A549 treated with dexamethasone at 1 μM for 4 hours (cell line): ENCODE measurements at places on chromosomes 6 and 20. TPM values are rescaled to one million over a fixed set of nuclear protein-coding genes. Genes with fewer than 3 reads are reported as not detected.

The AHI1 gene
- 5.9 to 9.9 TPM (median 8.2 TPM) in 5 replicates for total RNA-seq

The CNKSR3 gene
- 10.2 to 13.0 TPM (median 11.6 TPM) in 5 replicates for total RNA-seq

The HLA-DMB gene
- 1.4 to 1.9 TPM (median 1.7 TPM) in 5 replicates for total RNA-seq

The TBXT gene
- not detected in 5 replicates for total RNA-seq

The TAGAP gene
- total RNA-seq: not detected in 5 replicates

The AGER gene
- 0.47 to 1.8 TPM (median 1.4 TPM) in 5 replicates for total RNA-seq

The TUBE1 gene
- total RNA-seq: 4.8 to 9.4 TPM (median 6.2 TPM) in 5 replicates

The CTSZ gene
- 148 to 209 TPM (median 200 TPM) in 5 replicates for total RNA-seq

The KHDC1 gene
- 2.7 to 4.2 TPM (median 3.4 TPM) in 5 replicates for total RNA-seq

The GPR31 gene
- not detected in 5 replicates for total RNA-seq

The ACSS1 gene
- total RNA-seq: 12.9 to 19.4 TPM (median 18.5 TPM) in 5 replicates

The PNLDC1 gene
- 0.04 to 0.06 TPM (median 0.05 TPM) in 3 of 5 replicates, not detected in the others for total RNA-seq

The TGM2 gene
- 402 to 631 TPM (median 528 TPM) in 5 replicates for total RNA-seq

The PAK5 gene
- total RNA-seq: not detected in 5 replicates

The PAX1 gene
- total RNA-seq: 0.05 to 0.11 TPM in 2 of 5 replicates, not detected in the others

The THBD gene
- 110 to 160 TPM (median 137 TPM) in 5 replicates for total RNA-seq

The CALHM6 gene
- total RNA-seq: 0.21 TPM in 1 of 5 replicates, not detected in the others

The C6orf132 gene
- total RNA-seq: 2.8 to 5.1 TPM (median 4.0 TPM) in 5 replicates

The GRIK2 gene
- 0.43 to 0.61 TPM (median 0.51 TPM) in 5 replicates for total RNA-seq

The MDFI gene
- 0.47 to 0.87 TPM (median 0.61 TPM) in 5 replicates for total RNA-seq

The C6orf118 gene
- 0.14 to 0.41 TPM (median 0.21 TPM) in 5 replicates for total RNA-seq

The TBPL1 gene
- total RNA-seq: 16.6 to 23.2 TPM (median 22.3 TPM) in 5 replicates

The UNC93A gene
- total RNA-seq: not detected in 5 replicates

The PLEKHG1 gene
- total RNA-seq: 0.39 to 0.75 TPM (median 0.65 TPM) in 5 replicates

The FAM217A gene
- total RNA-seq: not detected in 5 replicates

The GLP1R gene
- not detected in 5 replicates for total RNA-seq

The RNF182 gene
- total RNA-seq: 2.9 to 3.6 TPM (median 3.4 TPM) in 5 replicates

The RNF5 gene
- 32.0 to 43.1 TPM (median 40.9 TPM) in 5 replicates for total RNA-seq

The MANEA gene
- 2.7 to 4.1 TPM (median 4.0 TPM) in 5 replicates for total RNA-seq

The SLC32A1 gene
- total RNA-seq: 0.04 TPM in 1 of 5 replicates, not detected in the others

The CTCFL gene
- 0.02 to 0.06 TPM (median 0.03 TPM) in 4 of 5 replicates, not detected in the other for total RNA-seq

The KCNQ2 gene
- total RNA-seq: 0.61 to 0.74 TPM (median 0.63 TPM) in 5 replicates

The CYP39A1 gene
- total RNA-seq: 0.06 TPM in 1 of 5 replicates, not detected in the others
